ENCODE measurements at places on chromosomes 1 and 21.
A peak's percentile ranks its signal among the peaks of the same experiment; 100 is the strongest.

DNA sequence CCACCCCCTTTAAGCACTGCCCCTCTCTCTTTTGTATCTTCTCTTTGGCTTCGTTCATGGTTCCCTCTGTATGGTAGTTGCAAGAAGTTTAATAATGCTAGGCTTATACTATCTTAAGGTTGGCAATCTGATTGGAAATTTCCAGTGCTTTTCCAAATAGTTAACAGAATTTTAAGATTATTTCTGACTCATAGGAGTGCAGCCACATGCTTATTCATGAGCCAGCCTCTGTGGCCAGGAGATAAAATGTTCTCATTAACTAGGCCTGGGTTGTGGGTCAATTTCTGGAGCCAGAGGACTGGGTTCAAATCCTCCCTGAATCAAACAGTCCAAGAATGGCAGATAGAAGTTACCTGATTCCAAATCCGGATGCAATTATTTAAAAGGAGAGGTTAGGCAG is 103.1 kb downstream of the ATP6V1G3 start:
- DNase-seq, result no peak

- DNase-seq, result no peak
Observed at GRCh38 chr1:150529017-150529416, 13.5 kb downstream of the FALEC start.

DNA sequence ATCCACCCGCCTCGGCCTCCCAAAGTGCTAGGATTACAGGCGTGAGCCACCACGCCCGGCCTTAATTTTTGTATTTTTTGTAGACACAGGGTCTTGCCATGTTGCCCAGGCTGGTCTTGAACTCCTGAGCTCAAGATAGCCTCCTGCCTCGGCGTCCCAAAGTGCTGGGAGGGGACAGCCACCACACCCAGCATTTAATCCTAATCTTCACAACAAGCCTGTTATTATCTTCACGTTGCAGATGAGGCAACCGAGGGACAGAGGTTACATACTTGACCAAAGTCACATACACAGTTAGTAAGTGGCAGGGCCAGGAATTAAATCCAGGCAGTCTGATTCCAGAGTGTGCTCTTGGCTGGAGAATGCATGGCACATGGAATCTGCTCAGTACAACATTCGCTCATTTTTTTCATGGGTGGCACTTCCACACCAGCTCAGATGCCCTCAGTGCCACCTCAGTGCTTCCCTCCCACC is 4.8 kb upstream of the GPR37L1 start:
- DNase-seq, result no peak

GRCh38 chr1:21361506-21361905 is 71.2 kb upstream of the ECE1 start:
- peak; percentile 53 for DNase-seq

DNA sequence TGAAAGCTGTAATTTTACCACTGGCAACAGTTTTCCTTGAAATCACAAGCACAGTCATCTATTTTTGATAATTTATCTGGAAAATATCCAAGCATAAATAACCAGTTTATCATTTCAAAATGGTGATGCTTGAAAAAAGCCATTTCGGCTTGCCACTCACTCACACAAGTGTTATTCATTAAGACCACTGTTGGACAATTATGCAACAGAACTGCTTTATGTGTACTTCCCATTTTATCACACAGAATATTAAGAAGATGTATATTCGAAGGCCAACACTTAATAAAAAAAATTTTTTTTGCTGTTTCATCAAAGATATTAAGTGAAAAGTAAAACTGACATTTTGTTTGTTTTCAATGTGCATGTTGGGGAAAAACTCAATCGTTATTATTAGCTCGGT is 62.3 kb downstream of the EIF4G3 start:
- no peak for DNase-seq

GRCh38 chr1:179313004-179313403 is 19.4 kb downstream of the SOAT1 start:
- DNase-seq, result no peak

DNA sequence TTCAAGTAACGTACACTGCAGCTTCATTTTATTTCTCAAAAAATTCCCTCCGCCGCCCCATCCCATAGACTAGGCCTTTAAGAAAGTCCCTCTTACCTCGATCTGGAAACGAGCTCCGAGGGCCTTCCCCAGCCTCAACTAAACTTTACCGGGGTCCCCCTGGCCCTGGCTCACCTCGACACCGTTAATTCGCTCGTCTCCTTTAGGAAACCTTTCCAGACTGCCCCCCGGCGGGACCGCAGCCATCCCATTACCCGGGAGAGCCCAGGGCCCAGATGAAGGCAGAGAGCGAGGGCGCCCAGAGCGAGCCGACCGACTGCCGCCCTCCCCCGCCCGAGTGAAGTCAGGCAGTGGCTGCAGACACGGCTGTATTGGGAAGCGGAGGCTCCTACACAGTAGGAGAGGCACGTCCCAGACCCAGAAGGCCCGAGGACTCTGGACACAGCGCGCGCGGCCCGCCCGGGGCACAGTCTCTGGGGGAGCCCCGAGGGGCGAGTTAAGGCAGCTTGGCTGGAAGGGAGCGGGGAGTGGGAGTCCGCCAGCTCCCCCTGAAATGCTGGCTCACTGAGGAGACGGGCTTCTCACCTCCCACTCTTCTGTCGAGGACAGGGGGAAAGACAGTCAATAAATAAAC is 14.6 kb downstream of the SEMA6C start:
- no peak for DNase-seq

GRCh38 chr1:171152549-171152948 is 32.6 kb upstream of the FMO2 start:
- no peak for DNase-seq

GRCh38 chr1:214739621-214740238 is 136.7 kb downstream of the CENPF start:
- no peak for DNase-seq

GRCh38 chr1:32364836-32365235 is 2.5 kb downstream of the TSSK3 start:
- no peak for DNase-seq

- no peak for DNase-seq
Observed at GRCh38 chr1:18008081-18008480, 99.5 kb upstream of the IGSF21 start.

DNA sequence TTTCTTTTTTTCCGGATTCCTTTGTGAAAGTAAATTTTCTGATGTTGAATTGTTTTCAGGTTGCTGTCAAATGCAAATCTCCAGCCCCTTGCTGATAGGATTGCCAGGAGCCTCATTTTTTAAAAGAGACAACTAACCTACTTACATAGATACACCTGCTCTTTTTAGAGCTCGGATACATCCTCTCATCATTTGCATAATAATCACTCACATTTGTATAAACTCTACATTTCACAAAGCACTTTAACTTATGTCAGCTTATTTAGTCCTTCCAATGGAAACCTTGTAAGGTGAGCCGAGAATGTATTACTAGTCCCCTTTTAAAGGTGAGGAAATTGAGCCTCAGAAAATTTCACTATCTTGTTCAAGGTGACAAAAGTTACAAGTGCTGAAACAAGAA is 84.8 kb downstream of the KCTD3 start:
- DNase-seq, result no peak

DNA sequence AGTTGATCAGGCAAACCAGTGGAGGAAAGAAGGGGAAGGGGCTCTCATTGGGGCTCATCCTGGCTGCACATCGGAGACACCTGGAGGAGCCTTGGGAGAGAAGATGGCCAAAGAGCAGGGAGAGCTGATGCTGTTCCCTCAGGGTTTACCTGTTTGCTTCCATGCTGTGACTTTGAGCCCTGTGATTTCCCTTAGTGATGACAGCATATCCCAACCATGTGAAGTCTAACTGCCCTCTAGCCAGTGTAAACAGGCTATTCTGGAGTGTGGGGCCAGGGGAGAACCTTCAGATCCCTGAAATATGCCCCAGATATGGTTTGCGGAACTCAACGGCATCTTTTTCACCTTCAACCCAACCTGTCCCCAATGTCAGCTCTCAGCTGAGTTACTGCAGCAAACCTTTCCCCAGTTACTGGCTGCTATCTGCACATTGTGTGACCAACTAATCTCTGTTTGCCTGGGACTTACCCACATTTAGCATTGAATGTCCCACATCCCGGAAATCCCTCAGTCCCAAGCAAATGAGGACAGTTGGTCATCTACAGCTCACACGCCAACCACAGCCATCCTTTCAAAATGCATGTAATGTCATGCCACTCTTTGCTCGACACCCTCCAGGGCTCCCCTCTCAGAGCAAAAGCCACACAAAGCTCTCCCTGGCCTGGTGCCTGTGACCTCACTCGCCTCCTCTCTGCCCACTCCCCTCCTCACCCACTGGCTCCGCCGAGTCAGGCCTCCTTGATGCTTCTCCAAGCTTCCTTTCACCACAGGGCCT is 242.3 kb downstream of the KCNJ6 start:
- no peak for DNase-seq

GRCh38 chr1:175504875-175505555 is 238.4 kb downstream of the TNR start:
- DNase-seq, result no peak

DNA sequence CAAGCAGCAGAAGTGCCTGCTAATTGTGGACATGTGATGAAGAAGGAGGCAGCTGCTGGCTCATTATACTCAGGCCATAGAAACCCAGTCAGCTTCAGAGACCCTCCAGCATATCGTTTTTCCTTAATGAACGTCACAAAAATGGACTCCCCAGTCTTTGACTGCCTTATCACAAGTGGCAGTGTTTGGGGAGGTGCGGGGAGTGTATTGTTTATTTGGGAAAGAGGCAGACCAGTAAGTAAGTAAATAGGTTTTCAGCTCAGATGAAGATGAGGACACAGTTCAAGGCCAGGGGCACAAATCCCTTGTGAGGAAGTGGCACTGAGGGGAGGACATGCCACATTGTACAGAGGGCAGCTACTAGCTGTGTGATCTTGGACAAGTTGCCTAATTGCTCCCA is 43.5 kb upstream of the NRDC start:
- DNase-seq, result no peak

DNA sequence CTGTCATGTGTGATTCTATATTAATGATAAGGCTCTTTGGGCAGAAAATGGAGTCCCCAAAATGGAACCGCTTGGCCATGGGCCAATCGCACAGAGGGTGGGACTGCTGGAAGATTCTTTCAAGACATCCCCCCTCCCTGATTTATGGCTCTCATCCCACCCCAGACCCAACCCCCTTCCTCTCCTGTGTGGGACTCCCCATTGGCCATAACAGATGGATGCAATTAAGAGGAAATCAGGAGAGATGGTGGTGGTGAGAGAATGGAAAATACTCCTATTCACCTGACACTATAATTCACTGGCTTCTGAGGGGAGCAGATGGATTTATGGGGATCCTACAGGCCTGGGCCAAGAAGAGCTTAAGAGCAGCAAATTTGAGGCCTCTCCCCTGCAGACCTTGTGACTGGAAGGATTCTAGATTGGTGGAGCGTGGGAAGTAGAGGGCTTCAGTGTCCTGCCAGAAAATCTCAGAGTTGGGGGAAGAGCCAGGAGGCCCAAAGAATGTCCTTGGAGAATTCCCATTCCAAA is 1.7 kb downstream of the IGFN1 start:
- DNase-seq, result no peak

GRCh38 chr1:27864264-27864895 is 8.0 kb upstream of the THEMIS2 start:
- no peak for DNase-seq

- no peak for DNase-seq
Observed at GRCh38 chr1:207885129-207886032, 25.5 kb downstream of the CD34 start.

- no peak for DNase-seq
Observed at GRCh38 chr1:226615876-226616275, 67.3 kb downstream of the STUM start.

DNA sequence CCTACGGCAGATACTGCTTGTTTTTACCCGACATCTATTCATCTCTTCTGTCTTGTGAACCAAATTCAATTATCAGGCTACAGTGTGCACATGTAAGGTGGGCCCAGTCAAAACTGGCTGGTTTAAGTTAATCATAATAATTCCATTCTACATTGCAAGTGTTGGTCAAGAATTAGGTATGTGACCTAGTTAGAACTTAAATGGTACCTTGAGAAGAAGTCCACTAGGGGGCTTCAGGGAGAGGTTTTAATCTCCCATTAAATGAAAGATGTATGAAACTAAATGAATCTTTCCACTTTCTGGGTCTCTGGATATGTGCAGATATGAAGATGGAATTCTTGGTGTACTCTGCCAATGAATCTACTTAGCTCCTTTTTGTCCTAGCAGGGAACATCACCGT is 187.1 kb downstream of the CDC42BPA start:
- DNase-seq, result no peak

DNA sequence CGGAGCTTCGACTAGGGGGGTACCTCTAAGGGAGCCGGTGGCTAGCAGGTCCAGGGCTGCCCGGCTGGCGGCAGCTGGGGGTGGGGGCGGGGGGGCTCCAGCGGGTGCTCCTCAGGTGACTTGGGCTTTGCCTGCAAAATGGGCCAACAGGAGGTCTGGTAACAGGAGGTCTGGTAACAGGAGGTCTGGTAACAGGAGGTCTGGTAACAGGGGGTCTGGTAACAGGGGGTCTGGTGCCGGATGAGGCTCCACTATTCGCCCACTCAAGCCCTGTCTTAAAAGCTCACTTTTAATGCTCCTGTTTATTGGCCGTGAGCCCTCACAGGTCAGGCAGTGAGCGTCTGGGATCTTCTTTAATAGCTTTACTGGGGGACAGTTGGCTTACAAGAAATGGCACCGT is 40.4 kb upstream of the ACTRT2 start:
- DNase-seq, result no peak

DNA sequence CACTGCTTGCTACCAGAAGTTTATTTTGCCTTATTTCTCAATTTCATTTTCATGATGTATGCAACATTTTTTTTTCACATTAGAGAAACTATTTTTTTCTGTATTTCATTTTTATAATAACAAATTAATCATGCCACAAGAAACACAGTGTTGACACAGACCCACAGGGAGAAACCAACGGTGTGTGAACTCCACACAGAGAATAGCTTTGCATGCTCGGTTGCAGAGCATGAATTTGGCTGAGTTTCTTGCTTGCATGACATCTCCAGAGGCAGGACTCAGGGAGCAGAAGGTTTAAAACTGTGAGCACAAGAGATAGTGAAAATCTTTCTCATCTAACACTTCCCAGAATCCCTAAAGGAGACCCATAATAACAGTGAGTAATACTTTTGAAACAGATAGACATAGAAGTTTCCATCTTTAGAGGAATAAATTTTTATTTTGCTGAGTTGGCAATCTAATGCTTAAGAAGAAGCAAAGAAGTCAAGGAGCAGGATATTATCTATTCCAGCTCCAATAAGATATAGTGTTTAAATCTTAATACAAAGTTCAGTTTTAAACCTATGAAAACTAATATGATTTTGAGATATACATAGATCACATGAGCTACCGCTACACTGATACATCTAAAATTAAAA is 890.9 kb downstream of the MRPL39 start:
- no peak for DNase-seq

DNA sequence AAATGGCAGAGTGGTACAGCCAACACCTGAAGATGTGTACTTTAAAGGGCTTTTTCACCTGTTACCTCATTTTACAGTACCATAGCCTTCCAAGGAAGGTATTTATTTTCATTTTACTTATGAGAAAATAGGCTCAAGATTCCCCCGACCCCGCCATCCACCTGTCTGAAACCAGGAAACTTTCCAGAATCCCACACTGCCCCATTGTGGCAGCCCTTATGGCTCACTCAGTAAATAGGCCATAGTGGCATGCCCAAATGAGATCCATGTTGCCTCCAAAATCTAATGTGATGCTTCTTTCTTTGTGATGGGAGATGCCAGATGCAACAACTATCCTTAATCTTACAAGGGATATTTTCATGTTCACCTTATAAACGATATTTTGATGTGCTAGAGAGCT is 97.8 kb downstream of the EBNA1BP2 start:
- no peak for DNase-seq

- DNase-seq, result no peak
Observed at GRCh38 chr1:76238094-76238628, 163.6 kb downstream of the ST6GALNAC3 start.
